ENCODE measurements at places on chromosomes 12 and 14. TPM values are rescaled to one million over a fixed set of nuclear protein-coding genes. Genes with fewer than 3 reads are reported as not detected.

Gene ACYP1
- total RNA-seq: 33.9 TPM

Gene TRPV4
- not detected for total RNA-seq

Gene TIGAR
- 17.0 TPM for total RNA-seq

DNA sequence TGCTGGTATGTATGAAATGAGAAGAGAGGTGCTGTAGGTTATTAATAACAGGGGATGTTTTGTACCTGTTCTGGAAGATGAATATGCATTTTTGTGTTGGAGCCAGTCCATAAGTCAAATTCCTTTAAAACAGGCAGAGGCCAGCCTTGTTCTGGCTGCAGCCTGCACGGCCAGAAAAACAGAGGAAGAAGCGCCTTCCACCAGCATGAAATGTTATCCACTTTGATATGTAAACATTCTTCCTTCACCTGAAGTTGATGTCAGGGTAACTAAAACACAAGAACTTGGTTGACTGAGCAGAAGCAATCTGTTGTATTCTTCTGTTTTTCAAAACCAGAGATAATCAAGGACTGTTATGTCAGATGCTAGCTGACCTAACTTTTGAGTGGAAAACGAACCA, 237.9 kb upstream of the PLEKHG7 start:
- no peak for DNase-seq

DNA sequence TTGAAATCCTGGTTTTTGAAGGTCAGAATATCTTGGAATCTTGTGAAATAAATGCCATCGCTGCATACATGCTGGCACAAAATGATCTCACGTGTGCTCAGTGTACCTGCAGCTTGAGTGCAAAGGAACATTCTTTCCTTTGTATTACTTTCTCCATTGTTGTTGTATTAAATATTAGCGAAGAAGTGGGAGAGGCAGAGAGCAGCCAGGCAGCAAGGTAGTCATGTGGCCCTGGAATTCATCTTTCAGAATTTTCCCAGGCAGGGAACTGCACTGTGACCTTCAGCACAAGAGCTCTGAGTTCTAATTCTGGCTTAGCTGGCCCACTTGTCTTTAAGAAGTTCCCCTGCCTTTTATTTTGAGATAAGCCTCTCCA, 145.5 kb downstream of the PRKCH start:
- DNase-seq: no peak
